ENCODE measurements at places on chromosomes 16 and 17.

DNA sequence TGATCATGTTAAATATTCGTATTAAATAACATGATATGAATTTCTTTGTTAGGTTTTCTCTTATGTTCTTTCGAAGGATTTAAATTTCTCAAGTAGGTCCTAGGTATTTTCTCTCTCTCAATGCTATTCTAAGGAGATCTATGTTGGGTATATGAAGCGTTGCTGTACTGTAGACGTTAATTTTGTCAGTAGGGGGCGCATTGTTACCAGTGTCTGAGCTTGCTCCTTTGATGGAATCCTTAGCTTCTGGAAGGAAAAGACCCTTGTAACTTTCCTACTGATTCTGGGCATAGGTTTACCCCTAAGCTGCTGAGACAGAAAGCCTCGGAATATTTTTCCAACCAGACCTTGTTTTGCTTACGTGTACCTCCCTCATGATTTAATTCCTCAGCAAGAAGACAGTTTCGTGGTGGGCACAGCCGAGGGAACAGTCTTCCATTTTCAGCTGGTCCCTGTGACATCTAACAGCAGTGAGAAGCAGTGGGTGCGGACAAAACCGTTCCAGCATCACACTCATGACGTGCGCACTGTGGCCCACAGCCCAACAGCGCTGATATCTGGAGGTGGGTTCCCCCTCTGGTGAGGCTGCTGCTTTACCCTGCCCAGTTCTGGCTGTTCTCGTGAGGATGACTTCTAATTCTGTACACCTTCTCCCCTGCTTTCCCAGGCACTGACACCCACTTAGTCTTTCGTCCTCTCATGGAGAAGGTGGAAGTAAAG, 17.9 kb downstream of the UTP4 start:
- peak; percentile 67 for DNase-seq

DNA sequence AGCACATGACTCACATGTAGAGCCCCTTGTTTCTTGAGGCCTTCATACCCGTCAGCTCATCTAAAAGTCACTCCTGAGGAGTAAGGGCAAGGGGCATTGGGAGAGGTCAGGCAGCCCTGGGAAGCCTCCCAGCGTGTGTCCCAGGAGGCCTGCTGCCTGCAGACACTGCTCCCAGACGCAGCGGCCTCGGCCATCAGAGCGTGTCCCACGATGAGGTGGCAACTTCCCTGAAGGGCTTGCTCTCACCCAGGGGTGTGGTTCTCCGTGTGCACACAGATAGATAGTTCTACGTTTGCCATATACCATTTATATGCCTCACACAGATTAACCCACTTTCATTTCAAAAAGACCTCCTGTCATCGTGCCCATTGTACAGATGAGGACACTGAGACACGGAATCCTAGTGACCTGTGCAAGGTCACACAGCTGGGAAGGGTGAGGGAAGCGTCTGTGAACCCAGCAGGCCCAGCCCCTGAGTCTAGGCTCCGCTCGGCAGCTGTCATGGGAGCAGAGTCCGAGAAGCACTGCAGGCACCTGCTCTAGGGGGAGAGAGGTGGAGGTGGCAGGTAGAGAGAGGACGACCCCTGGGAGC, 8.3 kb downstream of the TUBB3 start:
- DNase-seq = no peak

DNA sequence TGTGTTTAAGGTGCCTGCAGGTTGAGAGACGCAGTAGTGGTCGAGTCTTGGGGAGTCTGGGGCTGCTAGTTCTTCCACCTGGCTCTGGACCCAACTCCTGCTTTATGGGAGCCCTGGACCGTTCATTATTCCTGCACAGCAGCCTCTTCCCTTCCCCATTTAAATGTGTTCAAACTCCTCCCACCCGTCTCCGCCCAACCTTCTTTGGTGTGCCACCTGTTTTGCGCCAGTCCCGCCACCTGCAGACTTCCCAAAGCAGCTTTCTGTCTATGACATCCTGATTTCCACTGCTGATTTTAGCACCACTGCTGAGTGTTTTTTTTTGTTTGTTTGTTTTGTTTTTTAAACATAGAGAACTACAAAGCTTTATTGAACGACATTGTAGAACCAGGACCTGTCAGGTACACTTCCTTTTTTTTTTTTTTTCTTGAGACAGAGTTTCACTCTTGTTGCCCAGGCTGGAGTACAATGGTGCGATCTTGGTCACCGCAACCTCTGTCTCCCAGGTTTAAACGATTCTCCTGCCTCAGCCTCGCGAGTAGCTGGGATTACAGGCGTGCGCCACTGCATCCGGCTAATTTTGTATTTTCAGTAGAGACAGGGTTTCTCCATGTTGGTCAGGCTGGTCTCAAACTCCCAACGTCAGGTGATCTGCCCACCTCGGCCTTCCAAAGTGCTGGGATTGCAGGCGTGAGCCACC, 12.8 kb downstream of the ADORA2B start:
- DNase-seq = peak; percentile 14

DNA sequence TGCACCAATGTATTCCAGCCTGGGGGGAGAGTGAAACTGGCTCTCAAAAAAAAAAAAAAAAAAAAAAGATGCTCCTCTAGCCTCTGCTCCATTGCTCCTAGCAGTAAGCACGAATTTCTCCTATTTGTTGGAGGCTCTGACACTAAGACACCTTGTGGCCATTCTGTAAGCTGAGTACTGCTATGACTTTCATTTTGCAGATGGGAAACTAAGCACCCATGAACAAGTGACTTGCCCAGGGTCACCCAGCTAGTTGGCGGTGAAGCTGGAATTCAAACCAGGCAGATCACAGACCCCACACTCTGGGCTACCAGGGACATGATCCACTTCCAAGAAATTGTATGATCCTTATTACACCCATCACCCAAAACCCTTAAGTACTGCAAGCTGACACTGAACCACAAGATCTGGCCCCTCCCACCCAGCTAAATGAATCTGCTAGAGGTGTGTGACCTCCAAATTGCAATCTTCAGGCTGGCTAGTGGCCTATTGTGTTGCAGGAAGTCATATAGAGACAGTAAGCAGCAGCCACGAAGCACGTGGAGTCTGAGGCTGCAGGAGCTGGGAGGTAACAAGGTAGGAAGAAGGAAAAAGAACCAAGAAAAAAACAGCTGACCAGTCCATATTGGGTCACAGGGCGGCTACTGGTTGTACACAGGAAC, 209.4 kb downstream of the XYLT1 start:
- DNase-seq = no peak

- no peak for DNase-seq
These were observed 2.3 kb downstream of the TP53 start for GRCh38 chr17:7684851-7685532.

DNA sequence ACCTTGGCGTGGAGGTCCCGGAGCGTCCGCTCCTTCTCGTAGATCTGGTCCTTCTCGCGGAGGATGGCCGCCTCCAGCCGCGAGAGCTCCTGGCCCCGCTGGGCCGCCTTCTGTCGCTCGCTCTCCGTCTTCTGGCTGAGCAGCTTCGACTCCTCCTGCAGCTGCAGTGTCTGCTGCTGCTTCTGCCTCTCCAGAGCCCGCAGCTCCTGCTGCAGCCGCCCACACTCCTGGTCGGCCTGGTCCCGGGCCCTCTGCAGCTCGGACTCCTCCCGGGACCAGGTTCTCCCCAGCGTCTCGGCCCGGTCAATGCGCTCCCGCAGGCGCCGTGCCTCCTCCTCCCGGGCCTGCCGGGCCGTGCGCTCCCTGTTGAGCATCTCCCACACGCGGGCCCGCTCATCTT, 7.6 kb downstream of the CDK3 start:
- no peak for DNase-seq

DNA sequence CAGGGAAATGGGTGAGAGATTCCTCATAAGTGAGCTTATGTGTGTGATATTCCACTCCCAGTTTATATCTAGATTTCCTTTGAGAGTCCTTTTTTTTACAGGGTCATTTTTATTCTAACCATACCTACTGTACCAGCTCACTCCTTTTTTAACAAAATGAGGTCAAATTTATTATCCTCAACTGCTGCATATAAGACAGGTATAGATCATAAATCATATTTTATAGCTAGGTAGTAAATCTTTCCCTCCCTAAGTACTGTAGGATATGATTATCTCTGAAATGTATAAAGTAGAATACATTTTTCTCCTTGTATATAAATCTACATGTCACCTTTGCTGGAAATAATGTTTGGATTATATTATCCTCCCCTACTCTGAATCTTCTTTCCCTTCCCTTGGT, 31.5 kb downstream of the AP2B1 start:
- DNase-seq = peak; percentile 74

- DNase-seq = peak; percentile 80
These were observed 3.8 kb downstream of the SLC46A1 start for GRCh38 chr17:28402224-28402630.
